ENCODE measurements at places on chromosomes 1 and 21.

- DNase-seq, result no peak
Observed at GRCh38 chr1:234186037-234186688, 187.1 kb upstream of the COA6 start.

GRCh38 chr1:12581179-12581578, 36.8 kb downstream of the DHRS3 start:
- DNase-seq, result no peak

- no peak for DNase-seq
Observed at GRCh38 chr21:41641821-41642701, 124.8 kb downstream of the RIPK4 start.

DNA sequence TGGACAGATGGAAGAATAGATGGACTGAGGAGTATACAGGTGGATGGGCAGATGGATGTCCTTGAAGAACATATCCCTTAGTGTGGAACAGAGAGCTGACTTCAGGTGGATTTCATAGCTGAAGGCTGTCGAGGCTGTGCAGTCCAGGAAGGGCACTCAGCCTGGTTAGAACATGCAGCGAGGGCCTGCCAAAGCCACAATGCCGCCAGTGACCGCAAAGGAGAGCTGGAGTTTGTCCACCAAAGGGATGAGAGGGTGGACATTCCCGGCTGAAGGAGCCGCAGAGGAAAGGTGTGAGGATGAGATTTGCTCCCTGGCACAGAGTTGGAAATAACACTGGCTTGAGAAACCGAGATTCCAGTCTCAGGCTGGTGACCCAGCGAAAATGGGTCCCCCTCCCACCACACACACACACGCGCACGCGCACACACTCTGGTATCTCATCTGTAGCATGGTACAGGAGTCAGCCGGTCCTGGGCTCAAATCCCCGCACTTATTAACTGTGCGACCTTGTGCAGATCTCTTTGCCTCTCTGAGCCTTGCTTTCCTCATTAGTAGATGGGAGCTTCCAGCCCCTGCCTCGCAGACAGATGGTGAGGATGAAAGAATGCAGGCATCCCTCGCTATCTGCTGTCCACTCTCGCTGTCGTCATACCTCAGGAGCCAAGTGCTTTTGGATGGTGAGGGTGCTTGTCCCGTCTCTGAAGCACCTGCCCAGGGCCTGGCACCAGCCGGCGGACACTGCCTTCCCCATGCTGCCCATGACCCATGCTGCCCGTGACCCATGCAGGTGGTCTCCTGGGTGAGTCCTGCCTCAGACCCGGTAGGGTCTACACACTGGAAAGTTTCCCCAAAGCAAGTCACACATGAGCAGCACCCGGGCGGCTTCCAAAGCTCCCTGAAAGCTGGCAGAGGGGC, 26.8 kb upstream of the EFHD2 start:
- no peak for DNase-seq

- no peak for DNase-seq
Observed at GRCh38 chr1:22705586-22705985, 5.1 kb upstream of the EPHB2 start.

GRCh38 chr1:56099766-56100265, 479.5 kb downstream of the PLPP3 start:
- no peak for DNase-seq

GRCh38 chr1:10718083-10718415, 78.4 kb downstream of the CASZ1 start:
- DNase-seq, result no peak

GRCh38 chr21:31349208-31349607, 5.1 kb upstream of the TIAM1 start:
- DNase-seq, result no peak

- DNase-seq, result no peak
Observed at GRCh38 chr1:177732178-177732577, 237.7 kb downstream of the SEC16B start.

GRCh38 chr1:221555689-221556433, 186.0 kb downstream of the DUSP10 start:
- no peak for DNase-seq

DNA sequence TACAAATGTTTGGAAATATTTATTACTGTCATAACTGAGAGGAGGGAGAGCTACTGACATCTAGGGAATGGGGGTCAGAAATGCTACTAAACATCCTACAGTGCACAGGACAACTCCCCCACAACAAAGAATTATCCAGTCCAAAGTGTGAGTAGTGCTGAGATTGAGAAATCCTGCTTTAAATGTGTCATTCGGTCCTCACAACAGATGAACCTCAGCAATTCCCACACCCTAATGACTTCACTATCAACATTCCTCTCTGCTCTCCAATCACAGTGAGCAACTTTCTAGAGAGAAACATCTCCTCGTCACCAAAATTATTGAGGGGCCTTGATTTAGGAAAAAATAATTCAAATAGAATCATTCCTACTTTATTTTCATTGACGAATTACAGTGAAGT, 18.0 kb downstream of the OMA1 start:
- DNase-seq, result no peak

- no peak for DNase-seq
Observed at GRCh38 chr1:941588-942383, 17.3 kb downstream of the NOC2L start.

GRCh38 chr1:179205284-179205683, 24.2 kb downstream of the ABL2 start:
- DNase-seq, result no peak

DNA sequence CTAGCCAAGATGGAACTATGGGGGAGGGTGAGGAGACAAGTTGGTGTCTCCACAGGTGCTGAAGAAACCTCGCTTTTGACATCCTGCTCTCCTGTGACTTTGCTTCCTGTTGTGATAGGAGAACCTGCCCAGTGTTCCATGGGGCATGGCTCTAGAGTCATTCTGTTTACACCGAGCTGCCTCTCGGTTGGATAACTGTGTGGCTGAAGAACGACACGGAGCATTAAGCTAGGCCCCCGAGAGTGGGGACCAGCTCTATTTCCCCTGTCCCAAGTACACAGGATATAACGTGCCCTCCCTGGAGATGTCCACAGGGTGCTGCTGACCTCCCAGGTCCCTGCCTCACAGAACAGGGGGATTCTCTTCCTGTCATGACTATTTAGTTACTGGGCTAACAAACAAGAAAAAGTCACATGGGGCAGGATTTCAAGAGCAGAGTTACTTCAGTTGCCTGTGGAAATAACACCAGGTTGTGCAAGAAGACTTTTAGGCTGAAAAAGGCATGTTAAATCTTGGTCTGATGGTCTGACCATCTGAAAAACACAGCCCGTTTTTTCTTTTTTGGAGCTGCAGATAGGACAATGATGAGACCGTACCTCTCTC, 29.4 kb upstream of the PPP2R5A start:
- no peak for DNase-seq

- no peak for DNase-seq
Observed at GRCh38 chr1:159179906-159180305, 8.5 kb downstream of the CADM3 start.

DNA sequence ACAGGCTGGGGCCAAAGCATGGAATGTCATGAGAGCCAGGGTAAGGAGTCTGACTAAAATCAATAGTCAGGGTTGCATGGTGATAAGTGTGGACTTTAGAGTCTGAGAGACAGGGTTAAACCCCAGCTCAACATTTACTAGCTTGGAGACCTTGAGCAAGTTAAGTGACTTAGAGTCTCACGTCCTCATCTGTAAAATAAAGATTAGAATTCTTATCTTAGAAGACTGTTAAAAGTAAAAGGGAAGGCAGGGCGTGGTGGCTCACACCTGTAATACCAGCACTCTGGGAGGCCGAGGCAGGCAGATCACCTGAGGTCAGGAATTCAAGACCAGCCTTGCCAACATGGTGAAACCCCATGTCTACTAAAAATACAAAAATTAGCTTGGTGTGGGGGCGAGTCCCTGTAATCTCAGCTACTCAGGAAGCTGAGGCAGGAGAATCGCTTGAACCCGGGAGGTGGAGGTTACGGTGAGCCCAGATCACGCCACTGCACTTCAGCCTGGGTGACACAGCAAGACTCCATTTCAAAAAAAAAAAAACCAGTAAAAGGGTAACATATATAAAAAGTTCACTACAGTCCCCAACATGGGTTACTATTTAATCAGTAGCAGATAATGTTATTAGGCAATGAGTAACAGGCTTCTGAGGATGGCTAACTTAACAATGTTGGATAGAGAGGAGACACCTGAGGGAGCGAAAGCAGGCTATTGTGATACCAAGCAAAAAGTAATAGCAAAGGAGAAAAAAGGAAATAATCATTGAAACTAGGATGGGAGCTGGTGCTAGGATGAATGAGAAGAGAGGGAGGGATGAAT, 20.8 kb downstream of the TMCO1 start:
- no peak for DNase-seq

GRCh38 chr21:45848331-45848730, 133.2 kb upstream of the COL6A1 start:
- DNase-seq, result no peak

DNA sequence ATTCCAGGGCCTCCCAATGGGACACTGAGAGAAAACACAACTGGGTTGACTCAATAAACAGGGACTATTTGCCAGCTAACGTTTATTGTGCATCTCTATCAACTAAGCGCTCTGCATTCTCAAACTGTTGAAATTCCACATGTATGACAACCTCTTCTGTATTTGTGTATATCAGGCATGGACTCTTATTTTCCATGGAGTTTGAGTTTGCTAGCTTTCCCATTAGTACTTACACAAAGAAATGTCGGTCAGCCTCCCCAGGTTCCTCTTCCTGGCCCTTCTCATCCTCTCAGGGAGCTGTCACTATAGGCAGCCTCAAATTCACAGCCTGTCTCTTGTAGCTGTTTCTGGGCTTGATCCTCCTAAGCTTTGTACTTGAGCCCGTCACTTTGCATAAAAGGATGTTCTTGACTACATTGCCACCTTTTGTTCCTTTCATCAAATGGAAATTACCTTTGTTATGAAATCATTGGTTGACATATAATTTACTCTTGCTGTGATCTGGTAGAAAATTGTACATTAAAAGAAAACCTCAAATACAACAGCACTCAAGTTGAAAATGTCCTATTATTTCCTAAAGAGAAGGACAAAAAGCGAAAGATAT, 60.0 kb upstream of the NTPCR start:
- DNase-seq, result no peak

- no peak for DNase-seq
Observed at GRCh38 chr1:243726806-243727502, 123.1 kb downstream of the AKT3 start.

GRCh38 chr1:23062271-23062670, 43.0 kb downstream of the KDM1A start:
- no peak for DNase-seq

DNA sequence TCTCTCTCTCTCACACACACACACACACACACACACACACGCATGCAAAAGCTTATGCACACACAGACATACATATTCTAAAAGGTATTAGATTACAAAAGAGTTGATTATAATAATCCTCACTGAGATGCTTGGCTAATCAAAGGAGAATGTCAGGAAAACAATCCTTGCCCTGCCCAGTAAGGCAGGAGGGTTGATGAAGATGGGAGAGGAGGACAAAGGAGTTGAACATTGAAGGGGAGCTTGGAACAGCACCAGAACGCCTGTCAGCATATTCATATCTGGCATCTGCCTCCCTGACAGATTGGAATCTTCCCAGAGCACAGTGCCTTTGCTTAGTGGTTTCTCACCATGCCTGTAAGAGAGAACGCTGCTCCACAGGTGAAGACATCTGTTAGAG, 68.6 kb upstream of the PALMD start:
- DNase-seq, result no peak

- no peak for DNase-seq
Observed at GRCh38 chr1:112297536-112297935, 98.5 kb upstream of the CTTNBP2NL start.

DNA sequence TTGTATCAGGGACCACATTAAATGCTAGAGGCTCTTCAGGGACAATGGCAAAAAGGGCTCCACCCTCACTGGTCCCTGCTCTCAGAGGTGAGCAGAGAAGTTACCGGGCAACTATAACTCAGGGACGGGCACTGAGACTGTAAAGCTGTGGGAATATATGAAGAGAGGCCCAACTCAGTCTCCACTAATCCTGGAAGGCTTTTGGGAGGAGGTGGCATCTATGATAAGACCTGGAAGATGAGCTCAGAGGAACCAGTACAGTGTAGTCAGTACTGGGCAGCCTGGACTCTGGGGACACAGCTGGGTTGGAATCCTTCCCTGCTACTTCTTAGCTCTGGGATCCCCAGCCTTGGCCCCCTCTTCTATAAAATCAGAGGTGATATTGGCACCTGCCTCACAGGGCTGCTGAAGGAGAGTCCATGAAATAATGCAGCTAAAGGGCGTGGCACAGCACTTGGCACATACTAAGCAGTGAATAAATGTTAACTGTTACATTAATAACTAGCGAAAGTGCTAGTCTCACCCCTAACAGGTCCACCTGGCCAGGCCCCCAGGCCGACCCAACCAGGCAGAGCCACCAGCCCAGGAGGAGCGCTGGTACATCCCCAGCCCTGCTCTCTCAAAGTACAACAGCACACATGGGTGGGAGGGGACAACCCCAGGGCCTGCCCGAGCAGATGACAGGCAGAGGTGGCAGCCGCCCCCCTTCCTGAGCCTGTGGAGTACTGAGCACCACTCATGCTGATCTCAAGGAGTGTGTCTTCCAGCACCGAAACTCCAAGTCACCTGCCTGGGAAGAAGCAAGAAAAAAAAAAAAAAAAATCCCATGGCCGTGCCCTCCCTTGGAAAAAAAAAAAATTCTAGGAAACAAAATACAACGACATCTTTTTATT, 62.7 kb downstream of the CASZ1 start:
- DNase-seq, result peak; percentile 10

DNA sequence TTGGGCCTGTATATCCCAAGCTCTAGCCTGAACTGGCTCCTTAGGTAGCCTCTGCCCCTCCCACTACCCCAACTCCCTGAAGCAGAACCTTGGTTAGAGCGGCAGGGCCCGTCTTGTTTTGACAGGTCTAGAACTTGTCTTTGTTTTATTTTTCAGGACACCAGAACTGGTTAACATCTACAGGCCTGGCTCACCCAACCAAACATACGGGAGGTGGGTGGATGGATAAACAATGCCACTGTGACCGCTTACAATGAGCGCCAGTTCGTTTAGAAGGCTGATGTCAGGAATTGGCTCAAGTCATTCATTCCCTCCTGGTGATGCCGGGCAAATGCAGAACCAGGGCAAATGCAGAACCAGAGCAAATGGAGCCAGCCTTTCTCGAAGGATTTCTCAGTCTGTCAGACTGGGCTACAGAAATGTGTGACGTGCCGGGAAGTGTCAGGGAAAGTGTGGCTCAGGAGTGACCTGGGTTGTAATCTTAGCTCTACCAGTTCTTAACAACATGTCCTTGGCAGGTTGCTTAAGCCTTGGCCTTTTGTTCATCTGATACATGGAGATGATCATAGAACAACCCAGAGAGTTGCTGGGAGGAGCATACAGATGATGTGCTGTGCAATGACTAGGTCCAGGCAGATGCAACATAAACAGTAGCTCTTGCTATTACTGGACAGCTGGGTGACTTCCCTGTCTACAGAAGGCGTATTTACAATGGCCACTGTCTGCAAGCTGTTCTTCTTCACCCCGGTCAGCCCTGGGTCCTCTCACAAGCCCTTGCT, 30.5 kb upstream of the BTG2 start:
- no peak for DNase-seq

- DNase-seq, result no peak
Observed at GRCh38 chr1:241972703-241973369, 15.3 kb downstream of the BECN2 start.

- DNase-seq, result no peak
Observed at GRCh38 chr1:23751050-23751814, 8.0 kb downstream of the ELOA start.

Measured in stimulated activated CD4-positive, alpha-beta T cell treated with anti-CD3 and anti-CD28 coated beads, Interleukin-1b, Interleukin-23, amount 100 ng/mL, for 1 hour (primary cell).